ENCODE measurements at places on chromosomes 5 and 9. TPM values are rescaled to one million over a fixed set of nuclear protein-coding genes. Genes with fewer than 3 reads are reported as not detected.

GRCh38 chr5:125251703-125252102 is 505.3 kb upstream of the ZNF608 start:
- no peak for DNase-seq

DNA sequence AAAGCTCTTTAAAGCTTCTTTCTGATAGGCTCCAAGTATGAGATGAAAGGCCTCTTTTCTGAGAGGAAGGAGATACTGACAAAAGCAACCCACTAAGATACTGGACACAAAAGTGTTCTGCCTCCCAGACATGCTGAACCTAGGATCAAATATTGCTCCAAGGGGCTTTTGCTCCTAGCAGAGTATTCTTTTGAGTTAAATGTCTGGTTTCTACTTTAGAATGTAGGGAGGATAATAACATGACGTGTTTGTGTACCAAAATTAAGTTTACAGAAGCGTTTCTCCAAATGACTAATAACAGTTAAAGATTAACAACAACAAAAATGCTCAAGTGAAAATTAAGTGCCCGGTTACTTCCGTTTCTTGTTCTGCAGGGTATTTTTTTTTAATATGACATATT is 2293.3 kb upstream of the C9orf72 start:
- no peak for DNase-seq

DNA sequence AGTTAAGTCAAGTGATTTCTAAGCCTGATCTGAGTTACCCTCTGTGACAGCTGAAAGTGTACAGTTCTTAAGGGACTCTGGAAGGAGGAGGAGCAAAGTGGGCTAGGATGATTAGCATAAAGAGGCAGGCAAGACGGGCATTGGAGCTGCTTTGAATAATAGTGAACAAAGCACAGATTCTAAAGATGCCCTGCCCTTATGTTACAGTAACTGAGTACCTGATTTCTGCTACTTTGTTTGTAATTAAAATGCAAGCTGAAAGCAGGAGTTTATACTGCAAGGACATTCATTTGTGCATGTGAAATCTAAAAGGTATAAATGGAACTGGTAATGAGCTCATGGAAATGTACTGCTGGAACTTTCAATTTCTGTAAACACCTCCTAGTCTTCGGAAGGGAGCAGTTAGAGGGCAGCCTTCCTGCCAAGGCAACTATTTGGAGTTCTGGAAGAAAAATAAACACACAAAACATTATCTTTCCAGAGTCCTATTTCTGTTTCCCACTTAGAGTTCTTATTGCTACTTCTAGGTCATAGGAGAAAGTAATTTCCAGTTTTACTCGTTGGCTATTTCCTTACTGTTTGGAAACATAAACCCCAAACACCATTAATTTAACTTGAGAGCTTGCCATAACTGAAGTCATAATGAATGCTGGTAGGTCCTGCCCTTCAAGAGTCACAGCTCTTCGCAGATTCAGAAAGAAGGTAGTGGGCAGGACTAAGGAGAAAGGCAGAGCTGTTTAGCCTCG is at the start of gene RANBP3L:
TSS of gene RANBP3L (minus strand) at position 45 of the 746 bp plus-strand sequence. CDS start 486 bp downstream, outside the sequence.
- peak; percentile 90 for DNase-seq

GRCh38 chr5:112097768-112098167 is 321.3 kb downstream of the EPB41L4A start:
- no peak for DNase-seq

Gene PPP3R2
- not detected for total RNA-seq

Gene LCN6
- not detected for total RNA-seq

Gene F12
- total RNA-seq: 7.3 TPM

Data from H4 (cell line).